KG1 (cell line): ENCODE measurements at places on chromosomes 2 and 18.

DNA sequence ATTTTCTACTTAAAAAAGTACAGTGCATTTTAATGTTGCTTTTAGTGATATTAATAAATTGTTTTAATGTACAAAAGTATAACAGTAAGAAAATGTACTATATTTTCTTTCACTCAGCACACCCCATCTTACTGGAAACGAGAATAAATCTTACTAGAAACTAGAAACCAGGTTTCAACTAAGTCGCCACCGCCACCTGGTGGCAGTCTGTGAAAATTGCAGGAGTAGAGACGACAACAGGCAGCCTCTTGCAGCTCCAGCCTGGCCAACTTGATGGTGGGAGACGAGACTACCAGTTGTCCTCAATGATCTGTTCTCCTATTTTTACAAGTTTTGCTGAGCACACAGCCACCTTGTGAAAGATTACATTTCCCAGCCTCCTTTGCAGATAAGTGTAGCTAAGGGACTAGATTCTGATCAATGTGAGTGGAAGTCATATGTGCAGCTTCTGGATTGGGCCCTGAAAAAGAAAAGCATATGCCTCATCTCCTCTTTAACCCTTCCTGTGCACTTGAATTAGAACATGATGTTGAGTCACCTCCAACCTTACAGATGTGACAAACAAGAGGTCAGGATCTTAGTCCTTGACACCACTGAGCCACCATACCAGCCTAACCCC, 8.7 kb downstream of the OTOF start:
- DNase-seq, result peak; percentile 95

GRCh38 chr2:30522421-30522820, 75.4 kb downstream of the LCLAT1 start:
- no peak for DNase-seq

DNA sequence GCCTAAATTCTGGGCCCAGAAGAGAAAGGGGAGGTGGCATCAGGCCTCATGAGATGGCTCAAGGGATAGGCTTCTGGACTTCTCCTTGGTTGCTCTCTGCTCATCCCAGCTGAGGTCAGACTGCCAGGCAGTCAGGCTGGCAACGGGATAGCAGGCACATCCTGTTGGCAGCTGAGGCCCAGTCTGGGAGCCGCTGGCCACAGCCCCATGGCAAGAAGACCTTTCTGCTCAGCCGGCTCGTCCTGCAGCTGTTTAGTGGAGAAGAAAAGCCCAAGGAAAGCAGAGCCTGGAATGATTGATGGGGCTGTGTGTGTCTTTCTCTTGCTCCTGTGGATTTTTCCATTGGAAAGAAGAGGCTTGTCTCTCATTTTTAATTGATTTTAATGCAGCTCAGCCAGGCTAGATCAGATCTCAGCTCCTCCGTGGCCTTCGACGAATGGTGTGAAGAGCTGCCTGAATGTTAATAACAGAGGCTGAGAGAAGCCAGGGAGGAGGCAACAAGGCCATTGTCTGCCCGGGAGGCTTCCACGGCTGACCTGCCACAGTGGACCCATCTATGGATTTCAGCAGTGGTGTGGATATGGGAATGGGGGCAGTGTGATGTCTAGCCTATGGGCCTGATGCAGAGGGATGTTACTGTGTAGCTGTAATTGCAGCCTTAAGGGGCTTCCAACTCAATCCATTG, 99.5 kb downstream of the HS1BP3 start:
- no peak for DNase-seq

DNA sequence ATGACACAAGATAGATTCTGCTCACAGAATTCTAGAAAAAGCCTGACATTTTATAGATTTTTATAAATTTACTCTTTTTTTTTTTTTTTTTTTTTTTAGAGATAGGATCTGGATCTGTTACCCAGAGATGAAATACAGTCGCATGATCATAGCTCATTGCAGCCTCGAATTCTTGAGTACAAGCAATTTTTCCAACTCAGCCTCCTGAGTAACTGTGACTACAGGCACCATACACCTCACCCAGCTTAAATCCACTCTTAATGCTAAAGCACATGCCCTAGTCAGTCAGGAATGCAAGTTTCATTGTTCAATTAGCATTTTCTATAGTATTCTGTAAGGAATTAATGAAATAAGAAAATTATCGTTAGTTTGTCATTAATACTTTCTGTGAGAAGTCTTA, 32.1 kb upstream of the WDR75 start:
- no peak for DNase-seq

- no peak for DNase-seq
These were observed 1190.8 kb upstream of the CELF4 start for GRCh38 chr18:38756436-38756835.

- DNase-seq, result no peak
These were observed 198.1 kb downstream of the IKZF2 start for GRCh38 chr2:212953170-212953920.

GRCh38 chr2:55885127-55885943, 38.2 kb downstream of the EFEMP1 start:
- DNase-seq, result no peak

DNA sequence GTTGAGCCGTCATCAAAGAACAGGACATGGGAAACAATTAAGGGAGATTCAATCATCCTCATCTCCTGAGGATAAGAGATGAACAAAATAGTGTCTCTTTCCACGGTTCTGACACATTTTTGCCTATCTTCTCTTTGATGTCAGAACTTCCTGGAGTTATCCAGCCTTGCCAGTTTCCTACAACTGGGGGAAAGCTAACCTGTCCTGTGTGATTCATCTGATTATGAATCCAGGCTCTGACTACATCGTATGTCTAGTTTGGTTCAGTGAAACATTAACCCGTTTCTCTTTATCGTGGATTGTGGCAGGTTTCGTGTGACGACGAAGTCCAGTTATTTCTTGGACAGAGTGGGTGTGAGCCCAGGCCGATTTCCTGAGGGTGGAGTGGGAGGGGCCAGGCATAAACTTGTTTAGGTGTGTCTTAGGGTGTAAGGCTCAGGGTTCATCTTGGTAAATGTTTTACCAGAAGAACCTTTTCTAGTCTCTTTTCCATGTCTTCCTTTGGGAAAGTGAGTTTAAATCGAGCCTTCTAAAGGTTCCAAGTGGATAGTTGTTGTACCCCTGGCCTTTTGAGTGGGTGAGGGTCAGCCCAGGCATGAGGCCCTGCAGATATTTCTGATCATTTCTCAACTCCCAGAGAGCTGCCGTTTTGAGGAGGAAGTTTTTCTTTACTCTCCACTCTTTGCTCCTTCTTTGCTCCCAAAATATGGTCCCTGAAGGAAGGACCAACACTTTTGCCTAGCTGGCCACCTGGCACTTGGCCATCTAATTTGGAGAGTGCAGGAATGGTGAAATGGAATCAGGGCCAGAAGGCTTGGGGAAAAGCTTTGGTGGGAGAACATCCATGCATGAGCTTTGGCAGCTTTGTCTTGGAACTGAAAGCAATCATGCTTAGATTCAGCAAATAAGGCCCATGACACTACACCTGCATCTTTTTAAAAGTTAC, 50.4 kb upstream of the FZD5 start:
- DNase-seq, result no peak

- no peak for DNase-seq
These were observed 48.9 kb upstream of the NABP1 start for GRCh38 chr2:191629001-191629453.

- DNase-seq, result no peak
These were observed 1310.8 kb upstream of the SLC39A10 start for GRCh38 chr2:194346193-194346592.

DNA sequence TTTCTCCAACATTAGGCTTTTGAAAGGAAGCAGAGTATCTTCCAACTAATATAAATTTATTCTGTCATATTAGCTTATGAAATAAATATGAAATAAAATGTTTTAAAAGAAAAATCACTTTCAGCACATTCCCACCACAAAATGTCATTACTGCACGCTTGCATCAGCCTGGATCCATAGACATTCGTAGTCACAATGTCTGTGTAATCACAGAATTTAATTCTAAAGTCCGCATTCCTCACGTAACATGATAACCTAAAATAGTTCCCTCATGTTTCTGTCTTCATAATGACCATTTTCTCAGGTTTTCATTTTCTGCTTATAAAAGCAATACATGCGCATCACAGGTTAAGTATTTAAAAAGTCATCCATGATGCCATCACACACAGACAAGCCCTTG, 47.1 kb downstream of the HDAC4 start:
- DNase-seq, result no peak

DNA sequence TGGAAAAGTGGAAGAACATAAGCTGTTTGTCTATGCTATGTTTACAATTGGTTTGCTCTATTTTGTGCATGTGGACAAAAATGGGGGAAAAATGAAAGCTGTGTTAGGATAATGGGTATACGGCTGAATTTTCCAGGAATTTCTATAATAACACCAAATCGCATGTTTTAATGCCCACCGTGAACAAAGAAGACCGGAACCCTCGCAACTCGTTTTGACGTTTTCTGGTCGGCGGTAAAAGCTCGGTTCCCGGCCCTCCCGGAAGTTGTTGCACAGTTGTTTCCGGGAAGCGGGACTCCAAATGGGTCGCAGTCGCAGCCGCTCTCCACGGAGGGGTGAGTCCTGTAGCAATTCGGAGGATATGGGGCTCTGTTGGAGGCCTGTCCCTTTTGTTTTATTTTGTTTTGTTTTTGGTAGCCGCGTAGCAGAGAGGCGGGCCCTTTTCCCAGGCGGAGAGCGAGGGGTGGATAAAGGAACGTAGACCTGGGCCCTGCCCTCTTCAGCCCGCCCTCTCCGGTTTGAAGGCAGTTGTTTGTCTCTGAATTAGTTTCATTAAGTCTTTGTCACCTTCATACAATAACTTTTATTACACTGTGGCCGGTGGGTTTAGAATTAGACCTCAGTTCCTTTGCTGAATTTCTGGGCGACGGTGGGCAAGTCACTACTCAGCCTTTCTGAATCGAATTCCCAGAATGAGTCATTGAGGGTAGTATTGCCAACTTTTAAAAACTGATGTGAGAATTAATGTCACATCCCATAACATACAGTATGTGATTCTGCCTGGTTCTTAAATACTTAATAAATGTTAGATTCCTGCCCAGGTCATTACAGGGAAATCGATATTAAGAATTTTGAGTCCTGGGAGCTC, at the start of gene SNRNP27:
Gene SNRNP27, plus strand, starts transcription at position 273 of the 868 bp plus-strand sequence. Its CDS starts 29 bp downstream, at position 302.
- DNase-seq, result peak; percentile 63

DNA sequence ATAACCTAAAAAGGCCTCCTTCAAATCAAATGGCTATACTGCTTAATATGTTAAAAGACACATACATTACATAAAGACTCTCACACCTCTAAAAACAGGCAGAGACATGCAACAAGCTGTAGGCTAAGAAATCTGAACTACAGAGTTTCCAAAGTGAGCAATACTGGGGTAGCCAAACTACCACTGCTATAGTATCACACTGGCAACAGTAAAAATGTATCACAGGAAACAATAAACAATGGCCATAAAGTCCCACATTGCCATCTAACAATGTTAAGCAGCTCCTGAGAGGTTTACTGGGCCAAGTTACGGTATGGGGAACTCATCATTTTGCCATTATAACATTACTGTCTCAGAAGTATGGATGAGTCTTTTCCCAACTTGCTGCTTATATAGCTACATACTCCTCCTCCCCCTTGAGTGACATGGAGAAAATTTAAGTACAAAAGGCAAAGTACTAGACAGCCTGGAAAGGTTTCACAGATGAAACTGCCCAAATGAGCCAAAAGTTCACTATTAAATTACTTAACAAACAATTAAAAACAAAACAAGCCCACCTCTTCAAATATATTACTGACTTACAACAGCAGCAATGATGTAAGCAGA, 50.3 kb downstream of the SS18 start:
- no peak for DNase-seq

DNA sequence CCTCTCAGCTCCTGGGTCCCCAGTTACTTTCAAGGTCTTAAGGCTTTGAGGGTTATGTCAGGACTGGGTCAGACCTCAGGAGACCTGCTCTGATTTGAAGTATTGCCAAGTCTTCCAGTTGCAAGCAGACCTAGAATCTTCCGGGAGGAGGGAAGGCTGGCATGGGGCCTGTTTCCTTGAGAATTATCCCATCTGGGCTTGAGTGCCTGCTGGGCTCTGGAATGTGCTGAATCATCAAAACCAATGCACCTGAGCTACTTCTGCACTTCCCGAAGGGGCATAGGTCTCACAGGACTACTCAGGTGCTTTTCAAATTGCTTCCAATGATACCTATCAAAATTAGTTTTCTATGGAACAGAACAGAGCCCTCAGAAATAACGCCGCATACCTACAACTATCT, 327.3 kb downstream of the XIRP2 start:
- no peak for DNase-seq

DNA sequence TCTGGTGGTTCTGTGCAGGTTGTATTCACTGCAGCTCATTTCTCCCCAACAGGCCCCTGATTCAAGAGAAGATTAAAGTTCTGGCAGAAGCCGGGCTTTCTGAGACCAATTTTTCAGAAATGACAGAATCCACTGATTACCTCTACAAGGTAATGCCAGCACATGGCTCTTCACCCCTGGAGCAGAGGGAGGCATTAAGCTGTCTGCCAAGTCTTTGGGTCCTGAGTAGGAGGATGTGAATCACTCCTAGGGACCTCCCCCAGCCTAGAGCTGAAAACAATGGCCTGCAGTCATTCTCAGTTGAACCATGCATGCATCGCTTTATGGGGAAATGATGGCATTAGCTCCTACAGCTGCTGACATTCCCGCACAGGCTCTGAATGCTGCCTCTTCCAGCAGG, 20.5 kb upstream of the RPL37A start:
- DNase-seq, result no peak

- no peak for DNase-seq
These were observed 47.7 kb upstream of the POMC start for GRCh38 chr2:25215948-25216679.

DNA sequence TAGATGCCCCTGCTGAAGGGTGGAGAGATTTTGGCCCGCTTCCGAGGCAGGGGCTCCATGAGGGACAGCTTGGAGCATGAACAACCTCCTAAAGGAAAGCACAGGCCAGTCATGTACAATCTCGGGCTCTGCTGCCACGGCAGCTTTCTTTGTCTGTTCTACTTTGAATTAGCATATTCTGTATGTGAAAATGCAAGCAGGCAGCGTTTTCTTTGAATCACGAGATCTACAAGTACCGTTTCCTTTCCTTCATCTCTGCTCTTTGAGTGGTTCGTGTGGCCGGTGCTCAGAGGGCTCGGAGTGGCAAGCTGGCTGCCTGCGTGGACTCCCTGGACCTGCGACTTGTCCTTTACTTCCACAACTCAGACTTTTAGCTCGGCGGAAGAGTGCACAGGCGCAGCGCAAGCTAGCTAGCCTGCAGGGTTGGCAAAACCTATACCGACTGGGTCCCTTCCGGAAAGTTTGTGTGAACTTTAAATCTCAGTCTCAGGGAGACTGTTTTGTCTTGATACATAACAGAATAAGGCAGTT, 6.9 kb downstream of the TWIST2 start:
- DNase-seq, result no peak

- DNase-seq, result no peak
These were observed 65.8 kb downstream of the ALPK2 start for GRCh38 chr18:58562999-58563667.

- peak; percentile 21 for DNase-seq
These were observed 215.4 kb upstream of the NRXN1 start for GRCh38 chr2:51247252-51247805.

DNA sequence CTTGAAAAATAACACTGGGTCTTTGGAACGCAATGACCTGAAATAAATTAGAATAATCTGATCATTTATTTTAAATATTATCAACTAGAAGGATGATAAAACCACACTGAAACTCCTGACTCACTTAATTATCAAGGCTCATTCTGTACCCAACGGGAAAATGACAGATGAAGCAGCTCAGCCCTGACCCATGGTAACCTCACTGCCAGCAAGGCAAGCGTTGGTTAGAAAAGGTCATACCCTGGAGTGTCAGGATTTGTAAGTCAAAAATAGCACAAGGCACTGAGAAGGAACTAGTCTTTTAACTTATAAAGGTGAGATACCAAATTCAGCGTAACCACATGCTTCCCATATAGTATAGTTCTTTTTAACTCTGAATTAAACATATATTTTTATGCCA, 277.5 kb downstream of the ETAA1 start:
- no peak for DNase-seq

- no peak for DNase-seq
These were observed 69.3 kb upstream of the MEX3C start for GRCh38 chr18:51266773-51267172.
